ENCODE measurements at places on chromosomes 3 and 15. TPM values are rescaled to one million over a fixed set of nuclear protein-coding genes. Genes with fewer than 3 reads are reported as not detected.

Gene FBXO22
- 8.5 TPM for total RNA-seq

GRCh38 chr3:132597660-132598059 is 590 bp downstream of the ACKR4 start:
- DNase-seq: no peak

Gene CLRN1
- total RNA-seq: not detected

DNA sequence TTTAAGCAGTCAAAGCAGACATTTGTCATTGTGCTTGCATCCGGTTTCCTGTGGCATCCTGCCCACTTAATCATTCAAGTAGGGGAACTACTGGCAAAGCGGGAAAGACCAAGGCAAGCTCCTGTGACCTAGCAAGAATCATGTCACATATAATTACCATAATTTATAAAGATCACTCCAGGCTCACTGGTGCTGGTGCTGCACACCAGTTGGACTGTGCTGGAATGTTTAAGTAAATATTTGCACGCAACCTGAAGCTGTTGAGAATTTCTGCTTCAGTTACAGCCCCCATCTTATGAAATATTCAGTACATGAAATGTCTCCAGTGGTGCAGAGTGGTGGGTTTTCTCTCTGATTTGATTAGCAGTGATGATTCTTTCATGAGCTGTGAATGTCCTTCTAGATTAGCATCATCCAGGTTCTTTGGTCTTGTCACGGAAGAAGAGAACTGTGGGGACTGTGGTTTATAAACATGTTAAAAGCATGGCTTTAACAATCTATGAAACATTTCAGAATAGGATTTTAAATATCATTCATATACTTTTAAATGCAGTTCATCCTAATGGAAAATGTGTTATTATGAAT is 621.3 kb upstream of the EPHA6 start:
- DNase-seq: no peak

All from natural killer cell (primary cell).